ENCODE measurements at places on chromosomes 13 and 19.

DNA sequence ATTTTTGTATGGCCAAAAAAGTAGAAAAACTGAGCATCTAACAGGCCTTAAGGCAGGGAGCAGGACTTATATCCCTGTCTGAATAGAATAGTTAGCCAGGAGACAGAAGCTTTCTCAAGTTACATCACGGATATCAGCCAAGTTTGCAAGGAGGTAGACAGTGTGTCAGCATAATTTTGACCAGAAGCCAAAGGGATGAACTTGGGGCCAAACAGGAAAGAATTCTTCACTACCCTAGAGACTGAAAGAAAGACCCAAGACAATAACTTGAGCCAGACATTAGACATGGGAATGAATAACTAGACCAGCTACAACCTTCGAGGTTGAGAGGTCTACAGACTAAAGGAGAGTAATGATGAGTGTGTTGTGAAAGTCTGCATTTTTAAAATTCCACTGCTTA, 48.1 kb upstream of the PCDH9 start:
- no peak for DNase-seq

DNA sequence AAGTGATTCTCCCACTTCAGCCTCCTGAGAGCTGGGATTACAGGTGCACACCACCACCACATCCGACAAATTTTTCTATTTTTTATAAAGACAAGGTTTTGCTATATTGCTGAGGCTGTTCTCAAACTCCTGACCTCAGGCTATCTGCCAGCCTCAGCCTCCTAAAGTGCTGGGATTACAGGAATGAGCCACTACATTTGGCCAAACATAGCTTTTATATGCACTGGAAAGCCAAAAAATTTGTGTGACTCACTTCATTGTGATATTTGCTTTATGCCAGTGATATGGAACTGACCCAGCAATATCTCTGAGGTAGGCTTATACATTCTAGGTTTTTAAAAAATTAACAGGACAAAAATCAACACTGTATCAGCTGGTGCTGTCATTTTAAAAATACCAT, 26.8 kb upstream of the ACOD1 start:
- DNase-seq: no peak

- no peak for DNase-seq
Measured at GRCh38 chr19:2866495-2867024, 575 bp upstream of the ZNF556 start.

DNA sequence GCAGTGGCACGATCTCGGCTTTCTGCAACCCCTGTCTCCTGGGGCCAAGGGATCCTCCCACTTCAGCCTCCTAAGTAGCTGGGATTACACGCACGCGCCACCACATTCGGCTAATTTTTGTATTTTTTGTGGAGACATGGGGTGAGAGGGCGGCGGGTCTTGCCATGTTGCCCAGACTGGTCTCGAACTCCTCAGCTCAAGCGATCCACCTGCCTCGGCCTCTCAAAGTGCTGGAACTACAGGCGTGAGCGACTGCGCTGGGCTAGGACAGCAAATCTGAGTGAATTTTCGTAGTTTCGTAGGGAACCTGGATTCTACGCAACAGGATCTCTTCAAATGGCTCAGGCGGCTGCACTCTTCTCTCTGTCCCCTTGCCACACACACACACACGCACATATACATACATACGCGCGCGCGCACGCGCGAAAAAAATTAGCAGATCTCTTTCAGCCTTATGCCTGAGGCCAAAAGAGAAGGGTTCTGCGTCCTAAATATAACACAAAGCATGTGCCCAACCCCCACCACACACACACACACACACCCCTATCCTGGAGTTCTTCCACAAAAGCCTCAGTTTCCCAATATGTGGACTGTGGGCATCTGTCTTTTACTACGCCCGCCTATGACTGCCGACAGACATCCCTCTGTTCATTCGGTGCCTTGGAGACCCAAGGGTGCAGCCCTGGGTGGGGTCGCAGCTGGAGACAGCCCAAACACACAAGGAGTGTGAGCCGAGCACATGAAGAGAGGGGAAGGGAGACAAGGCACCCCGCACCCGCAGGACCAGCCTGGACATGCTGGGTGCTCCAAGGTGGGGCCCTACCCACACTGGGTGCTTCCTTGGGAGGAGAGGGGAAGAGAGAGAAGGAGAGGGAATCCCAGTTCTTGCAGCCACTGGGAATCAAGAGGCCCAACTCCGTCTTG, 616 bp downstream of the PINLYP start:
- DNase-seq: no peak

GRCh38 chr13:31733066-31733465, 6.3 kb upstream of the RXFP2 start:
- DNase-seq: no peak

GRCh38 chr13:62779161-62779560, 1363.5 kb upstream of the PCDH20 start:
- no peak for DNase-seq

GRCh38 chr19:16406356-16406755, 65.4 kb downstream of the EPS15L1 start:
- DNase-seq: no peak

DNA sequence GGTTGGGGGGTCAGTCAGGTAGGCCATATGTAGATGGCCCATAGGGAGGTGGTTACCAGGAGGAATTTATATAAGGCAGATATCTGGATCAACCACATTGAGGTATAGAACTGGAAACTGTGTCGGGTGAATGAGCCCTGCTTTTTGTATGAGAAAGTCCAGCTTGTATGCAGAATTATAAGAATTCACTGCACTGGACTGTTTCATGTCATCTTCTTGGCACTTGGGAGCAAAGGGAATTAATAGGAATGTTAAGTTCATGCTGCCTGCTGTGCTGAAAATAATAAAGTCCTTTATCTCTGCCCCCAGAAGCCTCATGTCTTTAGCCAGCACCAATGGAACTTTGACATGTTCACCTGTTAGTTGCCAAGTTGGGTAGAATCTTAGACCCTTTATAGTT, 12.3 kb downstream of the BORA start:
- no peak for DNase-seq

DNA sequence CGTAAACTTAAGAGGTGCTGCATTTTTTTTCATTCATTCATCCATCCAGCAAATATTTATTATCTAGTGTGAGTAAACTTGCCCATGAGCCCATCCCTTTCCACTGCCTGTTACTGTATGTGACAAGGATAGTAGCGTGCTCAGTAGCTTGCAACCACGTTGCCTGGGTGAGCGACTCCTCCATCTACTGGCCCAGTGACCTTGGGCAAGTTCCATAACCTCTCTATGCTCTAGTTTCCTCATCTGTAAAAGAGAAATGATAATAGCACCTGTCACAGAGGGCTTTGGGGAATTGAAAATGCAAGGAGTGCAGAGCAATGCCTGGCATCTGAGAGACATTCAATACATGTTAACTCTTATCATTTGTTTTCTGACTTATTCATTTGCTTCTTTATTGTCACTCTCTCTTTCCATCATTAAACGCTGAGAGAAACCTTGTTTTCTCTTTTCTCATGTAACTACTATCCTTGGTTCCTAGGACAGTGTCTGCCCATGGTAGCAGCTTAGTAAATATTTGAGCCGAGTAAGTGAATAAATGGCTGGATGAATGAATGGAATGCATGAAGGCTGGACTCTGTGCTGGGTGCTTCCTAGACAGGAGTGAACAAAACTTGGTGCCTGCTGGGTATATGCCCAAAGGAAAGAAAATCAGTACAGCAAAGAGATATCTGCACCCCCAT, 19.9 kb downstream of the LRCH1 start:
- no peak for DNase-seq

DNA sequence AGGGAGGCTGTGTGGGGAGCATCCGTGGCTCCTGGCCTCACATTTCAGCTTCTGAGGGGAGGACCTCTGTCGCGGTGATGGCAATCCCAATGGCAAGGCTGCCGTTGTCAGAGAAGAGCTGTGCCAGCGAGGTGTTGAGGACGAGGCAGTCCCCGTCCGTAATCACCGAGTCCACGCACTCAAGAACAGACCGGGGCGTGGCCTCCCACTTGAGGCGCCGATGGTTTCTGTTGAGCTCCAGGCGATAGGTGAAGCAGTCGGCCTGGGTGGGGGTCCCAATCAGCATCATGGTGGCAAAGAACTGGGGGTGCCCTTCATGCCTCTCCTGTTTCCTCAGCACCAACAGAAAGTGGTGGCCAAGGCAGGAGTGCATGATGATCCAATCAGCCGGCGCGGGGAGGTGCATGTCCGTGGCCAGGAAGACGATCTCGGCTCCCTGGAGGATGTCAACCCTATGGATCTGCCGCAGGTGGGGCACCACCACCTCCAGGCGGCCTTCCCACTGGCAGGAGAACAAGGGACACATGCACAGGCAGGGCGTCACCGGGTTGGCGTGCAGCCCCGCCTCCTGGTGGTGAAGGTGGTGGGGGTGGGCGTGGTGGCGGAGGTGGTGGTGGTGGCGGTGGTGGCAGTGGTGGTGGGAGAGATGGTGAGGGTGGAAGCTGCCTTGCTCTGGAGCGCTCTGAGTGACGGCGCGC, 68.1 kb downstream of the SIAH3 start:
- DNase-seq: no peak

GRCh38 chr19:43506629-43507028, 2.1 kb upstream of the PHLDB3 start:
- DNase-seq: no peak

GRCh38 chr19:48635966-48636858, 967 bp downstream of the DBP start:
- DNase-seq: no peak

- DNase-seq: no peak
Measured at GRCh38 chr13:113394339-113394640, 30.4 kb upstream of the GRTP1 start.

DNA sequence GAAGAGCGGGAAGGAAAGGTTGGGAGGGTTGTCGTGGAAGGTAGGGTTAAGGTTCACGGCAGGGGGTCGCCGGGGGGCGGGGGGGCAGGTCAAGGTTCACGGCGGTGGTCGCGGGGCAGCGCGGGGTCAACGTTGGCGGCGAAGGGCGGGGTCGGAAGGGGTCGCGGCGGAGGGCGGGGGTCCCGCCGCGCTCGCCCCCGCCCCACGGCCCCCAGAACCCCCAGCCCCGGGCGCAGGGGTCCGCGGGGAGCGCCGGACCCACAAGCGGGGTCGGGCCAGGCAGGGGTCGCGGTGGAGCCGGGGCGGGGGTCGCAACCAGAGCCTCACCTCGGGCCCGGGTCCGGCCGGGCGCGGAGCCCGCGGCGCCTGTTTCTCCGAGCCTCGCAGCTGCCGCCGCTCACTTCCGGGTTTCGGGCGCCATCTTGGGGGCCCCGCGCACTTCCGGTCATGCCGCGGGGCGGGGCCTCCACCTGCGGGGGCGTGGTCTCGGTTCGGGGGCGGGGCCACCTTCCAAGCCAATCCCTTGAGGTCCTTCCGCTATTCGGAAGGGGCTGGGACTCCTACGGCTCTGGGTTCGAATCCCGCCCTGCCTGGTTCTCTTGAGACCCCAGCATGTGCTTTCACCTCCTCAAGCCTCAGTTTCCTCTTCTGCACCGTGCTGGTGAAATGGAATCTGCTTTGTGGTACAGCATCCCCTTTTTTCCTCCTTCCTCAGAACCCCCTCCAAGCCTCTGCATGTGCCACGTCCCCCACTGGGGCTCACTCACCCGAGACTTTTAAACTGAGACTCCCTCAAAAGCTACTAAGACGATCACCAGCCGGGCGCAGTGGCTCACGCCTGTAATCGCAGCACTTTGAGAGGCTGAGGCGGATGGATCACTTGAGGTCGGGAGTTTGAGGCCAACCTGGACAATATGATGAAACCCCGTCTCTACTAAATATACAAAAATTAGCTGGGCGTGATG, at the start of gene SBNO2:
Gene SBNO2 (minus strand): TSS at position 424 of the 965 bp plus-strand sequence. CDS start 19,992 bp downstream, outside the sequence.
- DNase-seq: peak; percentile 82

GRCh38 chr13:80214521-80214991, 126.4 kb downstream of the SPRY2 start:
- no peak for DNase-seq

- DNase-seq: no peak
Measured at GRCh38 chr19:44658069-44658733, 13.1 kb upstream of the CEACAM19 start.

GRCh38 chr13:113995051-113995601, 21.2 kb upstream of the C13orf46 start:
- DNase-seq: no peak

- no peak for DNase-seq
Measured at GRCh38 chr13:73572824-73573223, 514.0 kb downstream of the KLF5 start.

DNA sequence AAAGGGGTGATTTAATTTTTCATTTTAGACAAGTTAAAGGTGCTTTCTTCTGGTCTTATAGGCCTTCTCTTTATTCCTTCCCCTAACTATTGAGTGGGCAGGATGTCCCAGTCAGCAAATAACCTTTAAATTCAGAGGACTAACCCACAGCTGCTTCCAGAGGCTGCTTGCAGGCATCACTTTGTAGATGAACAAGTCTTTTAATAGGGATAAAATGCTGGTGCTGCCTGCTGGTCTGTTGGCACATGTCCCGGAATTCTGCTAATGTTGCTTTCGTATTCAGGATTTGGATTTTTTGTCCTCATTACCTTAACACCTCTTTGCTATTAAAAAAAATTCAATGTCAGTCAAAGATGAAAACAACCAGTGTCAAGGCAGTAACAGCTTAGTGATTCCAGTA, 132.7 kb upstream of the KL start:
- no peak for DNase-seq

- DNase-seq: no peak
Measured at GRCh38 chr19:58538257-58539168, 5.4 kb upstream of the TRIM28 start.

- DNase-seq: no peak
Measured at GRCh38 chr19:35318679-35319448, 10.1 kb upstream of the CD22 start.

DNA sequence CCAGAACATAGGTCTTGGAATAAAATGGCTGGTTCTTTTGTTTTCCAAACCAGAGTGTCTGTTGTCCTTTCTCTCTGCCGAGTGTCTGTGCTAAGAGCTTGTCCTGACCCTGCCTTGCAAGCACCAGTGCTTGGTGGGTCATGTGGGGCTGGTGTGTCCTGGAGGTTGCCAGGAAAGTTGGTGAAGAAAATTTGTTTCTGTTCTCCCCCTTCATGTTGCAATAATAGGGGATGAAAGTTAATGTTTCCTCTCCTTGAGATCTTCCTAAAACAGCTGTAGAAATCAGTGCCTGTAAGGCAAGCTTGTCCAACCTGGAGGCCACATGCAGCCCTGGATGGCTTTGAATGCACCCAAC, 2.7 kb downstream of the HAMP start:
- DNase-seq: no peak

GRCh38 chr13:30394751-30395191, 27.5 kb upstream of the UBE2L5 start:
- DNase-seq: peak; percentile 76

GRCh38 chr13:71877256-71877653, 10.3 kb upstream of the DACH1 start:
- DNase-seq: no peak

GRCh38 chr13:33875618-33876401, 57.9 kb downstream of the RFC3 start:
- no peak for DNase-seq

All from T-helper 1 cell (primary cell).